ENCODE measurements at places on chromosomes 12 and 14. TPM values are rescaled to one million over a fixed set of nuclear protein-coding genes. Genes with fewer than 3 reads are reported as not detected.

GRCh38 chr14:60773558-60773957 lies 39.0 kb downstream of the MNAT1 start:
- H3K27ac ChIP-seq = no peak overlapping the region
- no peak for DNase-seq
- H3K4me1 ChIP-seq = no peaks in the 10 kb centered on the region
- H3K36me3 ChIP-seq = no peaks in the 10 kb centered on the region

DNA sequence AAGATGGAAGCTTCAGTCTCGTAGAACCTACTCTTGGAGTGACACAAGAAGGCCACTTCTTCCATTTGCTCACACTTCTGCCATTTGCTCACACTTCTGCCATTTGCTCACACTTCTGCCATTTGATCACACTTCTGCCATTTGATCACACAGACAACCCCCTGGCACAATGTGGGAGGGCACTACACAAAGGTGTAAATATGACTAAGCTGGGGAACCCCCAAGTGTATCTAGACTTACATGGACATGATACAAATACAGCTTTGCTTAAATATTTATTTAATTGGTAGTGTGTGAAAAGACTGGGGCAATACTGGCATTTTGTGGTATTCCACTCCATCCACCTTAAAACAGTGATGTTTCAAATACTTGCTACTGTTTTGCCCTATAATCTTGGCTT lies 296.2 kb upstream of the PPFIA2 start:
- H3K27me3 ChIP-seq = no peaks in the 10 kb centered on the region
- no peak overlapping the region for H3K4me3 ChIP-seq
- no peaks in the 10 kb centered on the region for H3K4me1 ChIP-seq
- no peak for DNase-seq
- H3K27ac ChIP-seq = no peak overlapping the region

- peaks cover 27% of the 10 kb centered on the region for H3K4me1 ChIP-seq
- H3K27ac ChIP-seq = peak overlapping the region; percentile 73
- H3K4me3 ChIP-seq = no peak overlapping the region
- no peak for DNase-seq
- no peaks in the 10 kb centered on the region for H3K27me3 ChIP-seq
These were observed 146.5 kb downstream of the SAMD4A start for GRCh38 chr14:54713379-54713778.

DNA sequence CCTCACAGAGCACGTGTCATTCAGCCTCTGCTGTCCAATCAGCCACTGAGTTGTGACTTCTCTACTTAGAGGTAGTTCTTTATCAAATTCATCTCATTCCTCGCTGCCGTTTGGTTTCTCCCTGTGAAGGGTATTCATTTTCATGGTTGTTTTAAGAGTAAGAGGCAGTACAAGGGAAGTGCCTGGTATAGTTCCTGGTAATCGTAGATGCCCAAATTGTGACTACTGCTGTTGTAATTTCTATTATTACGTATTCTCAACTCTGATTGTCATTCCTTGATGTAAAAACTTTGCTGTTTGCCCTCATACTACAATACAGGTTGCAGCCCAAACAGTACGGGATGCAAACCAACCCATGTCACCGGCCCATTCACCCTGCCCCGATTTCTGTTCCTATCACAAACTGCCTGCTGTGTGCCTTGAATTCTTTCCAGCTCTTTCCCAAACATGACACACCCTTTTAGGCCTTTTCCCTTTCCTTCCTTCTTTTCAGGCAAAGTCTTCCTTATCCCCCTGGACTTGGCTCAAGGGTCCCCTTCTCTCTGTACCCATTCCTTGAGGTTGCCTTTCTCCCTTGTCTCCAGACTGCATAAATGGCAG lies 93.0 kb downstream of the SLC25A47 start:
- no peak overlapping the region for H3K27ac ChIP-seq
- no peaks in the 10 kb centered on the region for H3K36me3 ChIP-seq
- no peaks in the 10 kb centered on the region for H3K27me3 ChIP-seq
- no peak for DNase-seq
- no peak overlapping the region for H3K4me3 ChIP-seq
- no peaks in the 10 kb centered on the region for H3K4me1 ChIP-seq

DNA sequence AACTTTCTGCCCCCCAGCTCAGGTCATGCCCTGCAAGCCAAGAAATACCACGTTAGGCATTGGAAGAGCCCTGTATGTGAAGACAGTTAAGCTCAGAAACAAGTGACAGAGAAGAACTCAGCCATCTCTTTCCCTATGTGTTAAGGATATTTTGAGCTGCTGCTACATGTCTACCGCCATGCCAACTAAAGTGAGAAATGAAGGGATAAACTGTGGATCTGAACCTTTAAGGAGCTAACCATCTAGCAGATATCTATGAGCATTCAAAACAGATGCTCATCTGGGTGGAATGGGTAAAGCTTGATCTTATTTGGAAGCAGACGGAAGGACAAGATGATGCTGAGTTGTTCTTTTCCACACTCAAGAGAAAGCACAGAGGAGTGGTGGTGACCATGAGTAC lies 250.7 kb downstream of the NTF3 start:
- H3K4me1 ChIP-seq = no peaks in the 10 kb centered on the region
- peaks cover 11% of the 10 kb centered on the region for H3K27me3 ChIP-seq
- no peak overlapping the region for H3K27ac ChIP-seq
- no peaks in the 10 kb centered on the region for H3K36me3 ChIP-seq
- H3K4me3 ChIP-seq = no peak overlapping the region
- DNase-seq = no peak

DNA sequence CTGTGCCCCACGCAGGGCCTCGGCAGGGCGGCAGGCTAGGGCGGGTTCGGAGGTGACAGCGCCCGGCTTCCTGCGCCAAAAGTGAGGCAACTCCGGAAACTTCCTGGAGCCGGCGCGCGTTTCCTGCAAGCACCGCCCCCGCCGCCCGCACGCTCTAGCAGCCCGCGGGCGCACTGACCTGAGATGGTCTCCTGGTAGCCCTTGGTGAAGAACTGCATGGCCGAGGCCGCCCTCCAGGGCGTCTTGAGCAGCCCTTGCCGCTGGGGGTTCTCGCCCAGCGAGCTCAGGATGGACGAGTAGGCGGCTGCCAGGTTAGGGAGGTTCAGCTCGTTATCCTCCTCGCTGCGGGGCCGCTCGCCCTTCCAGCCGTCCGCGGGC lies 494 bp downstream of the GCH1 start:
- H3K27me3 ChIP-seq = no peaks in the 10 kb centered on the region
- peak overlapping the region; percentile 90 for H3K27ac ChIP-seq
- H3K36me3 ChIP-seq = no peaks in the 10 kb centered on the region

DNA sequence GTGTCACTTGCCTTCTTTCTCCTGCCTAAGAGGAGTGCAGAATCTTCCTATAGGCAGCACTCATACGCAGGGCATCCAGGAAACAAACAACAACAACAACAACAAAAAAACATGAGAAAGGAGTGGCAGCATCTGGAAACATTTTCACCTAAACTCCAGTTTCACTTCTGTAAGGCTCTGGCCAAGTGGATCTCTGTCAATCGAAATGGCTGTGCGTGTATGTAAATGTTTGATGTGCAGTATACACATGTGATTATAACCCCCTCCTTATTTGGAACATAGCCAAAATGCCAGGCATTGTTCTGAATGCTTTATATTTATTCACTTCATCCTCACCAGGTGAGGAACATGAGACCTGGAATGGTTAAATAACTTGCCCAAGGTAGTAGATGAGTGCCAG lies 76.8 kb downstream of the COX16 start:
- H3K4me3 ChIP-seq = no peak overlapping the region
- no peaks in the 10 kb centered on the region for H3K4me1 ChIP-seq
- no peaks in the 10 kb centered on the region for H3K36me3 ChIP-seq
- no peak for DNase-seq
- H3K27me3 ChIP-seq = no peaks in the 10 kb centered on the region
- no peak overlapping the region for H3K27ac ChIP-seq

DNA sequence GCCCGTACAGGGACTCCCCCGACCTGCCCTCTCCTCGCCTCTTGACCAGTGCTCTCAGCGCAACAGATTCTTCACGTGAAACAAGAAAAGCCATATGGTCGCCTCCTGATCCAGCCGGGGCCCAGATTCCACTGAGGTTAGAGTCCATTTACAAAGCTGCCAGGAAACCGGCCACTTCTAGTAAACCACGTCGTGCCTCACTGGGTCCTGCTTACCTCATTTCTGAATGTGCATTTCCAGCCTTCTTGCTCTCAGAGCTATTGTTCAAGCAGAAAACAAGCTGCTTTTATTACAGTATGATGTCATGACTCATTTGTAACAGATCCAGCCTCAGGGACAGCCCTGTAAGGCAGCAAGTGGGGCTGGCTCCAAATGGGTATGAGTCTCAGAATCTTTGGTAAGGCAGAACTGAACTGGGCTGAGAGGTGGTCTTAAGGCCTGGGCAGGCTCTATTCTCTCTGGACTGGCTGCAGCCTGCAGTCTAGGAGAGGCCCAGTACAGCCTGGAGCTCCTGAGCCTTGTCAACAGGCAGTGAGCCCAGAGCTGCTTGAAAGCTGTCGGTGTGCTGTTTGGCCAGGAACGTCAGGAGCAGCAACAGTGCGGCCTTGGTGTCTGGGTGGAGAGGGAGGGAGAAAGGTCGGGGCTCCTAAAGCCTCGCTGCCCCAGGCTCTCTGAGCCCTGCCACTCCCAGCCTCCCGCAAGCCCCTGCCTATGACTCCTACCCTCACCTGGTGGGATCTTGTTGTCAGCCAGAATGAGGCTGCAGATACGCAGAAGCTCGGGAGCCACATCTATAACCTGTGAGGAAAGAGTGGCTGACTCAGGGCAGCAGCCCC lies 8.3 kb downstream of the REC8 start:
- H3K36me3 ChIP-seq = peaks cover 94% of the 10 kb centered on the region
- H3K4me3 ChIP-seq = no peak overlapping the region
- H3K27ac ChIP-seq = peak overlapping the region; percentile 64

DNA sequence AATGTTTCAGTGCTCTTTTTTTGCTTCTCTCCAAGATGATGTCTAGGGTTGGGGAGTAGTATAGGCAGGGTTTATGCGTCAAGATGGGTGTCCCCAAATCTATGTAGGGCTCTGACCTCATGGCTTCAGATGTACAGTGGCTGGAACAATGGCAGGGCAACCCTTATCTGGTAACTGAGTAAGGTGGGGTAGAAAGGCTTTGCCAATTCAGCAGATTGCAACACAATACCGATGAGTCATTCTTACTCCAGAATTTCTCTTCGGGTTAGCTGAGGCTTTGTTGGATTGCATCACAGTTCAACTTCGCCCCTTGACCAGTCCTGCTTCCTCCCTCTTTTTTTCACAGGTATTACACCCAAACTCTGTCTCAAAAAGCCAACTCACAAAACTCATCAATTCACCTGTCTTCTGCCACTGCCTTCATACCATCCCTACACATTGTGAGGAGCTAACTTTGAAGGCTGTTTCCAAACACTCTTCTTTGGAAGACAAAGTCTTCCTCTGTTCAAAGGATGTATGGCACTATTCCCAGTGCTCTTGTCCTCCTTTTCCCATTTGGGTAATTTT lies 190.2 kb upstream of the CNOT2 start:
- peaks cover 9% of the 10 kb centered on the region for H3K4me1 ChIP-seq
- H3K27me3 ChIP-seq = no peaks in the 10 kb centered on the region
- no peak for DNase-seq
- H3K27ac ChIP-seq = peak overlapping the region; percentile 31

DNA sequence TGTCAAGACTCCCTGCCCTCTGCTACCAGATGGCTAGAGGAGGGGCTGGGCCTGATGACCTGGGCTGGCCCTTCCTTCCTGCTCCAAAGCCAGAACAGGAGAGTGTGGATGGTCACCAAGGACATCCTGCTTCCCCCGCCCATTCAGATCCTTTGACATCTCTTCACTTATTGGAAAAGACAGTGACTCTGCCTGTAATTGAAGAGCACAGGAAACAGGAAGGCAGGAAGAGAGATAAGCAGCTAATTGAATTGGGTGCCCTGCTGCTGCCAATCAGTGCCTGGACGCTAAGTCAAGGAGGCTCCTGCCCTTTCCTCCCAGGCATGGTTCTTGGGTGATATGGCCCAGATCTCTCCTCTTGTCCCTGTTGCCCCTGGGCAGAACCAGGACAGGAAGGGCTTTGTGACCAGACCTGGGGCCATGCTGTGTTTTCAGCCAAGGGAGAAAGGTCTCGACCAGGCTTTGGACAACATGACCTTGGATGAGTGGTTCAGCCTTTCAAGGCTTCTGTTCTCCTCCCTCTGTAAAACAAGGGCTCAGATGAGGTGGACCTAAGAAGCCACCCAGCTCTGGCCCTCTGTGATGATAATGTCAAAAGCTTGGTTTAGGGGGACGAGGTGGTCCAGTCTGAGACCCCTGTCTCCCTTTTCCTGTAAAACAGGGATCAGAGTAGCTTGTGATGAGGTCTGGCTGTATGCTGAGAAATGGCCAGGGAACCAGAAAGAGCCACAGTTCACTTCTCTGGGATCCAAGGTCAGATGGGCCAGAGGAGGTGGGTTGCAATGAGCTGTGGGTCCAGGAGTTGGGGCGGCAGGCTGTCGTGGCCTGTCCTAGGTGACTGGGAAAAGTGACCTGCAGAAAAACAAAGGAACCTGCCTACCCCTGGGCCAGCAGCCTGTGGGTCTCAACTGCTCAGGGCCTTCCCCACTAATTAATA lies 38.8 kb downstream of the FAM222A start:
- H3K4me3 ChIP-seq = no peak overlapping the region
- no peaks in the 10 kb centered on the region for H3K36me3 ChIP-seq
- no peak overlapping the region for H3K27ac ChIP-seq
- H3K27me3 ChIP-seq = no peaks in the 10 kb centered on the region
- no peaks in the 10 kb centered on the region for H3K4me1 ChIP-seq

GRCh38 chr14:67409461-67409860 lies 2.5 kb downstream of the PLEK2 start:
- no peaks in the 10 kb centered on the region for H3K27me3 ChIP-seq
- no peaks in the 10 kb centered on the region for H3K4me1 ChIP-seq
- H3K4me3 ChIP-seq = no peak overlapping the region
- no peaks in the 10 kb centered on the region for H3K36me3 ChIP-seq
- DNase-seq = no peak

GRCh38 chr12:27549801-27550652 lies 26.0 kb downstream of the PPFIBP1 start:
- H3K4me1 ChIP-seq = peaks cover 41% of the 10 kb centered on the region
- no peaks in the 10 kb centered on the region for H3K36me3 ChIP-seq
- DNase-seq = no peak

DNA sequence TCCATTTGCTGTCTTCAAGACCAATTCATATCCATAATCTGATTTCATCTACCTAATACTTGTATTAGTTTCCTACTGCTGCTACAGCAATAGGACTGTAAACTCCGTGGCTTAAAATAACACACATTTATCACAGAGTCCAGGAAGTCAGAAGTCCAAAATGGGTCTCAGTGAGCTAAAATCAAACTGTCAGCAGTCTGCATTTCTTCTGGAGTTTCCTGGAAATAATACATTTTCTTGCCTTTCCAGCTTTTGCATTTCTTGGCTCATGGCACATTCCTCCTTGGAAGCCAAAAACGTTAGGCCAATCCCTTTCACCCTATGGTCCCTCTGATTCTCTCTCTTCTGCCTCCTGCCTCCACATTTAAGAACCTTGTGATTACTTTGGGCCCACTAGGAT lies 239.8 kb downstream of the PRKD1 start:
- no peak for DNase-seq
- no peaks in the 10 kb centered on the region for H3K27me3 ChIP-seq
- no peak overlapping the region for H3K27ac ChIP-seq
- H3K4me1 ChIP-seq = peaks cover 9% of the 10 kb centered on the region
- H3K4me3 ChIP-seq = no peak overlapping the region
- H3K36me3 ChIP-seq = no peaks in the 10 kb centered on the region

Gene LRFN5
- 0.67 TPM for total RNA-seq

Gene CBLN3
- 0.13 TPM for total RNA-seq

Gene FOXM1
- 5.9 TPM for total RNA-seq

Gene WNT1
- total RNA-seq = 0.41 TPM

All from esophagus squamous epithelium (tissue), 5 donors.